ENCODE measurements at places on chromosomes 2 and 18.
A peak's percentile ranks its signal among the peaks of the same experiment; 100 is the strongest.

- DNase-seq = no peak
These were observed 278.7 kb downstream of the RAD51AP2 start for GRCh38 chr2:17239550-17239949.

GRCh38 chr2:173199294-173199693 is 123.6 kb downstream of the MAP3K20 start:
- no peak for DNase-seq

- no peak for DNase-seq
These were observed 5.0 kb downstream of the NAB1 start for GRCh38 chr2:190653931-190654330.

GRCh38 chr2:187299122-187299906 is 148.7 kb downstream of the CALCRL start:
- no peak for DNase-seq

- DNase-seq = no peak
These were observed 56.5 kb downstream of the SERPINB8 start for GRCh38 chr18:64026350-64026749.

GRCh38 chr2:27735263-27735904 is 36.1 kb upstream of the MRPL33 start:
- no peak for DNase-seq

GRCh38 chr18:58556331-58557007 is 72.4 kb downstream of the ALPK2 start:
- DNase-seq = no peak

DNA sequence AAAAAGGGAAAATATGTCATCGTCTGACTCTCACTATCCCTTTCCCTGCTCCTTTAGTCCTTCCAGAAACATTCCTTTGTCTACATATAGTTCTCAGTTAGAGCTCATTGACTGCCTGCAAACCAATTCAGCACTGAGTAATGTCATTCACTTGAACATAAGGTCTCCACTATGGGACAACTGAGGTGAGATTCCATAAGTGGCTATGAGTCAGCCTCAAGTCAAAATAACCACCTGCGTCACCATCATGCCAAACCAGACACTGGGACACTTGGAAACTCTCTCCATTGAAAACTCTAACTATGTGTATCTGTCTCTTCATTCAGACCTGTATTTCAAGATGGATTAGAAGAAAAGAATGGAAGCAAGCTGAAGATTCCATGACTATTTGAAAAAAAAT is 878.0 kb upstream of the PIK3C3 start:
- no peak for DNase-seq

DNA sequence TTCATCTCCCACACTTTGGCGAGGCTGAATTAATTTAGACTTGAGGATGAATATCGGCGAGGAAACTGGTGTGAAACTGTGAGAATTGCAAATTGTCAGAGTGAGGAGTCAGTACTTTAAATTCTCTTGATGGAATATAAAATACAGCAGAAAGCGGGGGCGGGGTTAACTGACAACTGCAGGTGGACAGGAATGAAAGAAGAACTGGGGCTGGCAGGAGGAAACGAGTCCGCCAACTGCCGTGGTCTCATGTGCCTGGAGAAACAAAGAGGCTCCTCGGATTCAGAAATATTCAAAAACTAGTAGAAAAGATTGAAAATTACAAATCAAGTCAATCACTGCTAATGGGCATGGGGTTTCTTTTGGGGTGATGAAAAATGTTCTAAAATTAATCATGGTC is 44.3 kb downstream of the MOGAT1 start:
- DNase-seq = no peak

- DNase-seq = no peak
These were observed 1.8 kb downstream of the HOXD13 start for GRCh38 chr2:176094349-176094748.

DNA sequence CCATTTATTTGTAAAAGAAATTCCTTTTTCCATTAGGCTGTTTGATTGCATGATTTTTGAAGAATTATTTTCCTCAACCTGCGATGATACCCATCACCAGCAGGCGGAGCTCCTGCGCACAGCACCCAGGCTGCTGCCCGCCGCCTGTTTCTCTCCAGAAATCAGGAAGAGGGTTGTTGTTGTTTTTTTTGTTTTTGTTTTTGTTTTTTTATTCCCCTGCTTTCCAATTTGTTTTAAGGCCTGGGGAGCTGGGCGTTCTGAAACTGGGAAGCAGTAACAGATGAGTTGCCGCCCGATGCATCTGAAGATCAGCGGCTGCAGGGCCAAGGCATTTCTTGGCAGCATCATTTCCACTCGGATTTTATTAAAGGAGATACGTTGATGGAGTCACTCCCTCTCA is 132.1 kb downstream of the MBP start:
- no peak for DNase-seq

GRCh38 chr2:112881217-112881985 is 29.6 kb upstream of the IL37 start:
- DNase-seq = peak; percentile 93

GRCh38 chr2:120228503-120228902 is 5.3 kb upstream of the TMEM185B start:
- no peak for DNase-seq

DNA sequence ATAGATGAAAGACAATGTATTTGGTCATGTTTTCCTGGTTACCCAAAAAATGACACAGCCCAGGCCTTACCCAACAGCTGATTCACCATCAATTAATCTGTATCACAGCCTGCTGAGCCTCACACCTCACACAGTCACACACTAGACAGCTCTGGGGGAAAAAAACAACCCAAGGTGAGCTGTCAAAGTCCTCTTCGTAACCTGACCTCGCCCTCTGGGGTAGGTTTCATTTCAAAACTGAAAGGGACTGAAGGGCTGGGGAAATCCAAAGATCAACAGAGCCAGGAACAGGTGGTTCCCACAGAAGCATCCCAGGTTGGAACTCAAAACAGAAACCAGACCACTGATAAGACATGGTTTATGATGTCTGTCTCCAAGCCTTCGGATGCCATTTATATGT is 18.2 kb upstream of the PCBP1 start:
- DNase-seq = no peak

DNA sequence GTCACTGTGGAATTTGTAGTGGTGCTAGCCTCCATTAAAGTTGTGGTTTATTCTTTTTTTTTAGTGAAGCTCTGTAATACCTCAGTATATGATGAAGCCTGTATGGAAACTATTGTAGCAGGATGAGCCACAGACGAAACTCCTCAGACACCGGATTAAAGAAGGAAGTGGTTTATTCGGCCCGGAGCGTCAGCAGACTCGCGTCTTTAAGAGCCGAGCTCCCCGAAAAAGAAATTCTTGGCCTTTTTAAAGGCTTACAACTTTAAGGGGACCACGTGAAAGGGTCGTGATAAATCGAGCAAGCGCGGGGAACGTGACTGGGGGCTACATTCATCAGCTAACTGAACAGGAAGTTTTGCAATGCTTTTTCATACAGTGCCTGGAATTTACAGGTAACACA is 8.1 kb upstream of the CCL20 start:
- DNase-seq = no peak

DNA sequence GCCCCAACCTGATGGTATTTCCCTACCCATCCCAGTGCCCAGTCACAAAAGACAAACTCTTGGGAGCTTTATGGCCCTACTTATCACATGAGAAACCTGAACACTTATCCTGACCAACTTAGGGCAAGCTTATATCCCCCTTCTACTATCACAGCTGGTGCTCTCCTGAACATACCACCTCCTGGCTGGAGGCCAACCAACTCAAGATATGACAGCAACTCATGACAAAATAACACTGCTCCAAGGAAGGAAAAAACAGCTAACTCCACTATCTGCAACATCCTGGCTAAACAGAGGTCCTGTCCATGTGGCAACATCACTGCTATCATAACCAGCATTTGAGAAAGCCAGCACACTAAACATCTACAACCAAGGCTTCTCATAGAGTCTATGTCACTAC is 20.9 kb upstream of the CLASP1 start:
- DNase-seq = no peak

- DNase-seq = no peak
These were observed 1.5 kb downstream of the NDC80 start for GRCh38 chr18:2572892-2573291.

GRCh38 chr2:233375490-233376314 is 21.4 kb downstream of the DGKD start:
- no peak for DNase-seq

DNA sequence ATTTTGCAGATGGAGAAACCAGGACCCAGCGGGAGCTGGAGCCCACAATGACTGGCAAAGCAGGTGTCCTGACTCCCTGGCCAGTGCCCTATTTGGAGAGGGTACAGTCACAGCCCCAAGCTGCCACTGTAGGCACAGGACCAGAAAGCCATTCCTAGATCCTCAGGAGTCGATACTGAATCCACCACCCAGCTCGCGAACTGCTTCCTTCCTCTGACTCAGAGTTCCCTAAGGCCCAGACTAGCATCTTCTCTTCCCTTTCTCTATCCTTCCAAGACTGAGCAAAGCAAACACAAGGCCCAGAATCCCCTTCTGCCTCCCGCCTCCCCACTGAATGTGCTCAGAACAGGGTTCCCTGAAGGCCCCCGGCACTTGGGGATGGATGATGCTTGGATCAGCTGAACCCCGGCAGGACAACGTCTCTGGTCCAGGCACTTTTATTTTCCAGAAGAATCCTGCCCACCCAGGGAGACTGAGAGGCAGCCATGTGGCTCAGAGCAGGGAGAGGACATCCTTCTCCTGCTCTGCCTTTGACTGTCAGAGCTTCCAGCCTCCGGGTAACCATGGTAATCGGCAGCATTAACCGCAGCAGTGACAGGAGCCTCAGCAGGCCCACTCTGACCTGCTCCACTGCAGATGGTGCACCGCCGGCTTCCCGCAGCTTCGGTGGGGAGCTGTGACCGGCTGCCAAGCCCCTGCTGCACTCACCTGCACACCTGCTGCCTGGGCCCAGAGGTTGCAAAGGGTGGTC is 34.8 kb upstream of the KLHL29 start:
- DNase-seq = no peak

GRCh38 chr18:45435810-45436209 is 179.5 kb upstream of the SLC14A2 start:
- DNase-seq = no peak

DNA sequence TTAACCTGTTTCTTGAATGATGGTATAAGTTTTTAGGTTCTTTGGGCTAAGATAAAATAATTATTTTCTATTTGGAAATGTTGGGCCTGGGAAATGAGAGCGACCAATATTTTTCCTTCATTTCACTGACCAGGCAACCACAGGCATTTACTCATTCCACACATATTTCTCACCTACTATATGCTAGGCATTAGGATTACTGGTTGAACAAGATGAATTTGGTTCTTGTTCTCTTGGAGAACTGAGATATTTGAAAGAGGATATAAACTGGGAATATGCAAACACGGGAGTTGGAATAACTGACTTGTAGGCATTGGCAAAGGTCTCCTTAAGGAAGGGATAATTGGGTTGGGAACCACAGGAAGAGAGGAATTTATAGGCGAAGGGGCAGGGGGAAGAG is 3.9 kb upstream of the MYL1 start:
- no peak for DNase-seq

GRCh38 chr2:109510136-109511028 is 103.4 kb downstream of the SEPTIN10 start:
- peak; percentile 37 for DNase-seq

- DNase-seq = no peak
These were observed 49.6 kb upstream of the POU3F3 start for GRCh38 chr2:104804148-104804890.

DNA sequence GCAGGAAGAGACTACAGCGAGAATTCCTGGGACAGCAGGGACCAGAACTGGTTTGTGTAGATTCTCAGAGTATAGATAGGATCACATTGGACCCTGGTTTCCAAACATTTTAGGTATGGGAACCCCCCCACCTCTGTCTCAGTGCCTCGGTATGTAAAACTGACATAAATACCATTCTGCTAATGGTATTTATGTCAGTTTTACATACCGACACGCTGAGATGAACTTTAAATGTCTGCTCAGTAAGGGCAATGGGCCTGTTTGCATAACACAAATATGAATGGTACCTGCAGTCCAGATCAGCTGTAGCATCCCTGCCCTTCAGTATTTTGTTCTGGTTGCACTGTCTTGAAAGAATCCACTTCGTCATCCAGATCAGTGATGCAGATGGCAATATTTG is 73.2 kb downstream of the WDSUB1 start:
- DNase-seq = no peak

- DNase-seq = no peak
These were observed 30.3 kb upstream of the IL37 start for GRCh38 chr2:112880696-112881095.

- no peak for DNase-seq
These were observed 34.2 kb upstream of the TTR start for GRCh38 chr18:31557446-31557845.

- DNase-seq = no peak
These were observed 32.0 kb downstream of the LOXHD1 start for GRCh38 chr18:46625069-46625468.

GRCh38 chr2:237759176-237759575 is 39.4 kb upstream of the RBM44 start:
- no peak for DNase-seq

GRCh38 chr2:74551530-74551929 is 2.2 kb downstream of the LOXL3 start:
- DNase-seq = no peak

GRCh38 chr2:150166313-150167051 is 321.0 kb downstream of the RND3 start:
- no peak for DNase-seq

DNA sequence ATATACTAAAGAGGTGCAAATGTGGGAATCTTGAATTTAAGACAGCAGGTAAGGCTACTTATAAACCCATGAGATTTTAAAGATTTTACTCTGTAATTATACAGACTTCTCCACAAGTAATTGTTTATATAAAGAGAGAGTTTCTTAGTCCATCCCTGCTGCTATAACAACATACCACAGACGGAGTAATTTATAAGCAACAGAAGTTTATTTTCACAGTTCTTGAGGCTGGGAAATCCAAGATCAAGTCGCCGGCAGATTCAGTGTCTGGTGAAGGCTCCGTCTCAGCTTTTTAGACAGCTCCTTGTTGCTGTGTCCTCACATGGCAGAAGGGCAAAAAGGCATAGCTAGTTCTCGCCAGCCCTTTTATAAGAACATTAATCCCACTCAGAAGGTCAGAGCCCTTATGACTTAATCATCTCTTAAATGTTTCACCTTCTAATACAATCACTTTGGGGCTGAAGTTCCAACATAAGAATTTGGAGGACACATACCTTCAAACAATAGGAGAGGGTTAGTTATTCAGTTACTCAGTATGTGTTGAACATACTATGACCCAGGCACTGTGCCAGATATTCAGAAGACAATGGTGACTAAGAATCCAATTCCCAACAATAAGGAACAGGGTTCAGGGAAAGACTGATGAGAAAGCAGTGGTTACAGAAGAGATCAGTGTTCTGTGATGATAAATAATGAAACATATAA is 466.0 kb downstream of the RIT2 start:
- DNase-seq = peak; percentile 41

- no peak for DNase-seq
These were observed 27.7 kb downstream of the CDC42EP3 start for GRCh38 chr2:37643730-37644078.

DNA sequence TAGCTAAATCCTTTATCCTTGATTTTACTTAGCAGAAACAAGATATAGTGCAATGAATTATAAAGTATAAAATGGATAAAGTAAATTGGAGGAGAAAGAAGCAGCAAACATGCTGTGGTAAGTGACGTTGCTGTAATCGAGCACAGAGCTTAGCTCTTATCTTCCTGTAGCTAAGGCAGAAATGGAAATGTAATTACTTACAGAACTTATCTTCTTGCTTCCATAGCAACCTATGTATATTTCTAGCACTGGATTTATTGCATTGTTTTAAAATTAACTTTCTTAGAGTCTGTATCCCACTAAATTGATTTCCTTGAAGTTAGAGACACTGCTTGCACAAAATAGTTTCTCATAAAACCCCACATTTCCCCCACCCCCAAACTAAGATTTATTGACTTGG is 130.6 kb upstream of the MC4R start:
- no peak for DNase-seq
